ENCODE measurements at places on chromosomes 2 and 18. TPM values are rescaled to one million over a fixed set of nuclear protein-coding genes. Genes with fewer than 3 reads are reported as not detected.

Gene OR6B2
- not detected for total RNA-seq

Gene ADCYAP1
- under 0.01 TPM for total RNA-seq

Gene AOX1
- 2.1 TPM for total RNA-seq

Gene MAP2
- 3.7 TPM for total RNA-seq

Gene CCDC74A
- 1.0 TPM for total RNA-seq
